Right atrium auricular region (tissue), 2 donors: ENCODE measurements at places on chromosomes 13 and 19. TPM values are rescaled to one million over a fixed set of nuclear protein-coding genes. Genes with fewer than 3 reads are reported as not detected.

DNA sequence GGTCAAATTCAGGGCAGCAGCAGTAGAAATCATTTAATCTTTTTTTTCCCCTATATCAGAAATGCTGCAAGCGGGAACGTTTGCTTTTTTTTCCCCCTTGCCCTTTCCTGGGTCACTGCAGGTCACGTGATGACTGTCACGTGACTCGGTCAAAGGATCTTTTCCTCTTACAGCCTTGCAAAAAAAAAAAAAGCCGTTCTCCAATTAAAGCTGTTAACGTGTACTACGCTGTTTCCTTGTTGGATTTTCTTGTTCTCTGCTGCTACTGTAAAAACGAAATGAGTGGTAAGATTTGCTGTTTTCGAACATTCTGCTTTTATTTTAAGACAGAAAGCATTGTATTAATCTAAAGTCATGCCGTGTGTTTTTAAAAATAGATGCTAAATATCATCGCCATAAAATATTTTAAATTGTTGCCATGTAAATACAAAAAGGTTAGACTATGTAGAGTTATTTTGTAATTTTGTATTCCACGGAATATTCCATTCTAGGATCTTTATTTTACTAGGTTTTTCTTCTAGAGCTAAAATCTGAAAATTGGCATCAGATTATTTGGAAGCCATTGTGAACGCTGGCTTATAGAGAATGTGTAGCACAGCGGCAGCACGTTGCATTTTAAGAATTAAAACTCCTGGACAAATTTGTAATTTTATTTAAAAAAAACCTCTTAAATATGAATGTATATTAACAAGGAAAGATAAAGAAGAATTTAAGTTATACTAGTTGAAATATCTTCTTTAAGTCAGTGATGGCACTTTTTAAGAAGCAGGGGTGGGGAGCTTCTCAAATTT, 109.8 kb upstream of the MLNR start:
- H3K4me1 ChIP-seq: no peaks in the 10 kb centered on the region
- H3K27ac ChIP-seq: peak overlapping the region; percentile 67
- peak; percentile 83 for DNase-seq

DNA sequence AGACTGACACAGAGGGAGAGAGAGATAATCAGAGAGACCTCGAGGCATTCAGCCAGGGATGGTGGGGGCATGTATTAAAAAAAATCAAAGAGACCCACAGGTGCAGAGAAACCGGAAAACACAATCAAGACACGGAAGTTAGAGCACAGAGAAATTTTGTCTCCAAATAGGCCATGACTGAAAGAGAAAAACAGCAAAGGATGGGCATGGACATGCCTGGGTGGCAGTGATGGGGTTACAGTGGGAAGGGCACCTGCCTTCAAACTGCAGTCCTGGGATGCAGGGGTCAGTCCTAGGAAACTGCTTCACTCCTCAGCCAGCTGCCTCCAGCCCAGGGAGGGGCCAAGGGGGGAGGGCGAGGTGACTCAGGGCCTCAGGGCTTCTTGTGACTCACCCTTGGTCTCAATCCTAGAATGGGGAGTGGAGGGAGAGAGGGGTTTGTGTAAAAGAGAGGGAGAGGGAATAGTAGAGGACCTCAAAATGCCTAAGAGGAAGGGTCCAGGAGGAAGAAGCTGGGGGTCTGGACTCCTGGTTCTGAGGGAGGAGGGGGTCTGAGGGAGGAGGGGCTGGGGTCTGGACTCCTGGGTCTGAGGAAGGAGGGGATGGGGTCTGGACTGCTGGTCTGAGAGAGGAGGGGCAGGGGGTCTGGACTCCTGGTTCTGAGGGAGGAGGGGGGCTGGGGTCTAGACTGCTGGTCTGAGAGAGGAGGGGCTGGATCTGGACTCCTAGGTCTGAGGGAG, 3.6 kb upstream of the KCNN4 start:
- H3K27ac ChIP-seq: no peak overlapping the region
- no peaks in the 10 kb centered on the region for H3K27me3 ChIP-seq
- DNase-seq: peak; percentile 77
- H3K36me3 ChIP-seq: no peaks in the 10 kb centered on the region

GRCh38 chr19:42466521-42467182, 23.9 kb upstream of the CXCL17 start:
- no peak overlapping the region for H3K4me3 ChIP-seq
- peaks cover 19% of the 10 kb centered on the region for H3K4me1 ChIP-seq
- H3K27me3 ChIP-seq: no peaks in the 10 kb centered on the region
- no peak for DNase-seq

- H3K4me3 ChIP-seq: peak within 1 kb of the TSS; percentile 24
- H3K4me1 ChIP-seq: no peaks in the 10 kb centered on the region
- H3K27me3 ChIP-seq: no peaks in the 10 kb centered on the region
- peak within 1 kb of the TSS; percentile 31 for H3K27ac ChIP-seq
These were observed at the start of gene HTR2A for GRCh38 chr13:46896341-46897137. TSS of gene HTR2A (minus strand) at chr13:46897053. CDS start at chr13:46895906, 1,147 bp downstream.

GRCh38 chr13:50843257-50844083, at the start of gene DLEU7:
TSS of gene DLEU7 (minus strand) at chr13:50843692. CDS start at chr13:50843646, 46 bp downstream.
- no peak for DNase-seq
- peak within 1 kb of the TSS; percentile 10 for H3K4me3 ChIP-seq
- no peak within 1 kb of the TSS for H3K27ac ChIP-seq
- no peaks in the 10 kb centered on the region for H3K4me1 ChIP-seq

Gene ZNF699
- 7.0 TPM for total RNA-seq

Gene LRRC4B
- 2.0 TPM for total RNA-seq

Gene TRPC4
- 1.7 TPM for total RNA-seq

Gene SSC5D
- 6.7 TPM for total RNA-seq

Gene CDX2
- total RNA-seq: not detected

Gene DKKL1
- total RNA-seq: not detected

Gene ZNF865
- 11.2 TPM for total RNA-seq

Gene NOVA2
- total RNA-seq: 1.5 TPM
